ENCODE measurements at places on chromosomes 1 and 21. TPM values are rescaled to one million over a fixed set of nuclear protein-coding genes. Genes with fewer than 3 reads are reported as not detected.

The LGR6 gene
- total RNA-seq = not detected

The LCE6A gene
- not detected for total RNA-seq

The RIMS3 gene
- 0.78 TPM for total RNA-seq

The FCRLB gene
- total RNA-seq = 0.14 TPM

The GNG12 gene
- total RNA-seq = 0.16 TPM

The EDN2 gene
- not detected for total RNA-seq

The LCE3D gene
- not detected for total RNA-seq

The COL11A1 gene
- total RNA-seq = not detected

The SLAMF9 gene
- not detected for total RNA-seq

The C1orf87 gene
- total RNA-seq = not detected

The PAQR6 gene
- total RNA-seq = 3.4 TPM

The ELAPOR1 gene
- 6.4 TPM for total RNA-seq

The KIAA0040 gene
- 16.1 TPM for total RNA-seq

The SLC35F3 gene
- total RNA-seq = 0.13 TPM

The FAM163A gene
- total RNA-seq = not detected

The GNAT2 gene
- total RNA-seq = 0.19 TPM

The LIX1L gene
- 40.7 TPM for total RNA-seq

The CA14 gene
- total RNA-seq = not detected

The TRPM2 gene
- total RNA-seq = 21.6 TPM

The AK4 gene
- total RNA-seq = 11.3 TPM

The TSPAN1 gene
- total RNA-seq = 0.24 TPM

The CRNN gene
- total RNA-seq = not detected

The TMEM53 gene
- total RNA-seq = 3.6 TPM

The DPH5 gene
- total RNA-seq = 72.4 TPM

The TIE1 gene
- total RNA-seq = 0.27 TPM

The PDE4B gene
- 31.5 TPM for total RNA-seq

The LIPI gene
- total RNA-seq = not detected

The CD34 gene
- 0.20 TPM for total RNA-seq

The FABP3 gene
- total RNA-seq = not detected

The LMOD1 gene
- total RNA-seq = not detected

The RBM11 gene
- 2.8 TPM for total RNA-seq

The ARHGEF16 gene
- total RNA-seq = 0.15 TPM

The RSBN1 gene
- 15.4 TPM for total RNA-seq

The ZNF593OS gene
- total RNA-seq = not detected

The SLC45A1 gene
- 0.61 TPM for total RNA-seq

The HAO2 gene
- not detected for total RNA-seq

The JAM2 gene
- total RNA-seq = 0.13 TPM

The FCRL3 gene
- total RNA-seq = 0.81 TPM

The CHD1L gene
- total RNA-seq = 48.4 TPM

The ARTN gene
- 0.33 TPM for total RNA-seq

The IRF6 gene
- total RNA-seq = 0.13 TPM

The ADAMTS5 gene
- total RNA-seq = not detected

The PCBP3 gene
- total RNA-seq = 5.7 TPM

The CXADR gene
- total RNA-seq = 0.30 TPM

The S100A7 gene
- total RNA-seq = not detected

The KRTAP23-1 gene
- total RNA-seq = not detected

The ARHGEF19 gene
- total RNA-seq = 10.6 TPM

The FALEC gene
- 0.40 TPM for total RNA-seq

The ACTN2 gene
- total RNA-seq = 0.24 TPM

The MCOLN3 gene
- not detected for total RNA-seq

All from activated T-cell treated with anti-CD3 and anti-CD28 coated beads, Interleukin-2, amount 50 U/mL, for 4 hours (primary cell).